ENCODE measurements at places on chromosomes 12 and 14.

GRCh38 chr12:47962198-47962597 lies 1.2 kb upstream of the TMEM106C start:
- DNase-seq: no peak

- DNase-seq: no peak
These were observed 3.5 kb upstream of the SCNN1A start for GRCh38 chr12:6378709-6379472.

GRCh38 chr12:50986966-50987737 lies 34.8 kb downstream of the HIGD1C start:
- no peak for DNase-seq

- no peak for DNase-seq
These were observed 163.3 kb downstream of the PAWR start for GRCh38 chr12:79527473-79527872.

DNA sequence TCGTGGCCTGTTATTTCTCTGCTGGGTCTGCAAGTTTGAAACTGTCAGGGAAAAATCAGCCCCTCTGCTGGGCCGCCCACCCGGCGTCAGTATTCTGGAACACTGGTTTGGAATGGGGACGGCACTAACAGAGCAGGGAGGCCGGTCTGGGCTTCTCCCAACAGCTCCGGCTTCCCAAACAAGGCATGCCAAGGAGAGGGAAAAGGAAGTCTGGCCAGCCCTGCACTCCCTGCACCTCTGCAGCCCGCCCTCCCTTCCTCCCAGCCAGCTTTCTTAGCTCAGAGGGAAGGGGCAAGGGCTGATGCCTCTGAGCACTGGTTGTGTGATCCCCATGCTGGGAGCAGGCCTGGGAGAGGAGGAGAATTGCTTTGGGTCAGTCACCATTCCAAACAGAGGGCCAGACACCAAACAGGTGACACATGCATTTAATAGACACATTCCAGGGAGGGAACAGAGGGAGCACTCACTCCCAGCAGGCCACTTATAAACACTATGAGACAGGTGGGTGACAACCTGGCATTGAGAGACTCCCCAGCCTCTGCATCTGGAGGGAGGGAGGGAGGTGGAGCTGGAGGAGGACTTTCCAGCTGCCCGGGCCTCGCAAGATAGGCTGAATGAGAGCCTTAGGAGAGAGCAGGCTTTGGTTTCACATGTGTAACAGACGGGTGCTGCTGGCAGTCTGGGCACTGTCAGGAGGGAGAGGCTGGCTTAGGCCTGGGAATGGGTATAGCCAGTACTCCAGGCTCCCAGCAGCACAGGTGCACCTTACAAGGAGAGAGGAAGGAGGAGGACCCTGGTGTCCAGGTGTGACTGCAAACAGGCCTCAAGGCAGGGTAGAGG lies 10.3 kb downstream of the KRT75 start:
- no peak for DNase-seq

DNA sequence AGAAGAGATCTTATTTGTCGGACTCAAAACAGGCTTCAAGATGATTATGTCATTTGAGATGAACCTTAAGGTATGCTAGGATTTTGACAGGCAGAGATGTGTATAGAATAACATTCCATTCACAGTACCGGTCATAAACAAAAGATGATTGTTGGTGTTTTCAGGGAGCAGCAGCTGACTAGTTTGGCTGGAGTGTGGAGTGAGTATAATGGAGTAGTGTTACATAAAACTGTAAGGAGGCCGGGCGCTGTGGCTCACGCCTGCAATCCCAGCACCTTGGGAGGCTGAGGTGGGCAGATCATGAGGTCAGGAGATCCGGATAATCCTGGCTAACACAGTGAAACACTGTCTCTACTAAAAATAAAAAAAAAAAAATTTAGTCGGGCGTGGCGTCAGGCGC lies 23.9 kb downstream of the SERPINA10 start:
- no peak for DNase-seq

GRCh38 chr14:105223260-105223659 lies 25.1 kb upstream of the BTBD6 start:
- no peak for DNase-seq

DNA sequence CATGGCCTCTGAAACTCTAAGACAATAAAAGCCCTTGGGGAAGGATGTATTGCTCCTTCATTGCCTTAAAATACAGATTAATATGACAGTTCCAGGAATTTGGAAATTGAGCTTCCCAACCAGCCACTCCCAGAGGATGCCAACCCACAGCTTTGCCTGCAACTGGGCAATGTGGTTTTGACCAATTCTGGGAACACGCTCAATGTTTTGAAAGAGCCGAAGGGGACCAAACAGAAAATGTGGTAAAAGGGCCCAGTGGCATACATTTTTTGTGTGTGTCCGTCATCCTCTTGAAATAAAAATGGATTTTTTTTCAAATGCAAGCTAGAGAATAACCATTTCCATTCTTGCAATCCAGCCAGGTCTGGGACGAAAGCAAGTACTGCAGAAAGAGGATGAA lies 88.3 kb upstream of the PLEKHG7 start:
- DNase-seq: no peak

DNA sequence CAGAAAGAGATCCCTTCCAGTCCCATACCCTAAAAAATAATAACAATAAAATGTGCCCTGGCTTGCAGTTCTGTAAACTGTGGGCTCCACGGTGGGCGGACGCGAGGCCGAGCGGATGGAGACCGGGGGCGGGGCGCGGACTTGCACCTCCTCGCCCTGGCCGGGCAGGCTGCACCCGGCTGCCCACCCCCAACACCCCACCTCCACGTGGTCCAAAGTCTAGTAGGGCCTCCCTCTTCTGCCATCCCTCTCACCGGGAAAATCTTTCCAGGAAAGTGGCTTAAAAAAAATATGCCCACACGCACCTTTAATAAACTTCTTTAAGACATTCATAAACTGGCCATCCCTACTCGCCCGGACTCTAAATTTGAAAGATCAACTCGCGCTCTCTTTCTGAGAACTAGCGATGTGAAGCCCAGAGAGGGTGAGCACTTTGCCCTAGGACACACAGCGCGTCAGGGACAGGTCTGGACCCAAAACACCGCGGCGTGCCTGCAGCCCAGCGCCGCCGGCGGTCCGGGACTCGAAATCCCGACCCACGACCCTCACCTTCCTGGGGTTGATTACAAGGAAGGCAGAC lies 1.9 kb upstream of the BCL11B start:
- no peak for DNase-seq

- no peak for DNase-seq
These were observed 527 bp upstream of the CARMIL3 start for GRCh38 chr14:24051176-24051788.

GRCh38 chr12:105980085-105980484 lies 158.7 kb downstream of the NUAK1 start:
- DNase-seq: no peak

- no peak for DNase-seq
These were observed at the start of gene PTPN21 for GRCh38 chr14:88554457-88555286. Gene PTPN21, minus strand, starts transcription at chr14:88555007. Its CDS starts 4,590 bp downstream, at chr14:88550417.

DNA sequence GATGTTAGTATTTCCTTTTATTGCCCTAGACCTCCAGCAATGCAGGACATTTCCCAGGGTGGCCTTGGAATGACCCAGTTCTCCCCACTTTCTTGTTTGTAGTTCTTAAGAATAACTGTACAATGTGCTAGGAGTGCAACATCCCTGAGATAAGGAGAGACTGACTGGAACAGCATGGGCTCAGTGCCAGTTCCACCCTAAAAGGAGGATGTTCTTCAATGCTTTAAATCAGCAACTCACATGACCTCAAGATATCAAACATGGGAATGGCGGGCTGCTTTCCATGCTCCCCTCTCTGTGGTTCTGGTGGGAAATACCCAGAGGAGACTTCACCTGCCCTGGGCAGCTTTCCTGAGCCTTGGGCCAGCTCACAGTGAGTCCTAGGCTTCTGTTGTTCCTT lies 766.9 kb upstream of the FBXO33 start:
- DNase-seq: no peak

GRCh38 chr14:73489481-73490175 lies 1.1 kb upstream of the RIOX1 start:
- DNase-seq: no peak

- DNase-seq: no peak
These were observed 61.4 kb upstream of the ESRRB start for GRCh38 chr14:76314521-76315034.

DNA sequence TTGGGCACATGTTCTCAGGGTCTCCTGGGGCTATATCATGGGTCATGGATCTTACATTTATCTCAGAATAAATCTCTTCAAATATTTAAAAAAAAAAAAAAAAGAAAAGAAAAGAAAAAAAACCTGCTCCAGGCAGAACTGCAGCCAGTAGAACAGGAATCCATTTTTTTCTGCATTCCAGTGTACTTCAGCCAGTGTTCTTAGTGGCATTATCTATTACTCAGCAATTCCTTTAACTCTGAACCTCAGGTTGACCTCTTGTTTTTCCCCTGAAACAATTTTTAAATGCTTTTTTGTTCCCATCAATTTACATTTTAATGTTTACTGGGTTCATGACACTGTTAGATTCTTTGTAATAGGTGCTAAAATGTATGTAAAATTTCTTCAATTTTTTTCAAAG lies 66.7 kb upstream of the STXBP6 start:
- DNase-seq: no peak

DNA sequence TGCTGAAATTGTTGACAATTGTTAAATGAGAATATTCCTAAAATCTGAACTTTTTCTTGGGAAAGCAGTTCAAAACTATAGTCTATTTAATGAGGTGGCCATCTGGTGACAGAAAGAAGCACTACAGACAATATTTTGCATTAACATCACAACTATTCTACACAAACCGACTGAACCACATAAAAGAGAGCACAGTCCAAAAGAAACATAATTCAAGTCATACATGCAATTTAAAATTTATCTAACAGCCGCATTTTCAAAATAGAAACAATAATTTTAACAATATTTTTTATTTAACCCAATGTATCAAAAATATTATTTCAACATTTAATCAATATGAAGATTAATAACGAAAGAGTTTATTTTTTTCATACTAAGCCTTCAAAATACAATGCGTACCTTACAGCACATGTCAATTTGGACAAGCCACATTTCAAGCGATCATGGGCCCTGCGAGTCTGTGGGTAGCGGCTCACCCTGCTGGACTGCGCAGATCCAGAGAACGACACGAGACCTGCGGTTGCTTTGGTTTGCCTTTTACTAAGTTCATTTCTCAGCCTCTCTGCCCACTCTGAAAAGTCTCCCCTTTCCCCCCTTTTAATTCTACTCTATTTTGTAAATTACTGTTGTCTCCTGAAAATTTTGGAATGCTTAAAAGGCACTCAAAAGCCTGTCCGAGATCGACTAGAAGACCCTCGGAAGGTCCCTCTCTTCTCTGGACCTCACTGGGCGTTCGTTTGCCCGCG lies 947 bp upstream of the LRRC9 start:
- DNase-seq: no peak

GRCh38 chr12:28051516-28052354 lies 79.2 kb upstream of the PTHLH start:
- DNase-seq: no peak

Measured in stimulated activated CD8-positive, alpha-beta memory T cell treated with anti-CD3 and anti-CD28 coated beads, Interleukin-7, amount 100 ng/mL, for 24 hours (primary cell).